Naive thymus-derived CD4-positive, alpha-beta T cell (primary cell): ENCODE measurements at places on chromosomes 6 and 20. TPM values are rescaled to one million over a fixed set of nuclear protein-coding genes. Genes with fewer than 3 reads are reported as not detected.

- H3K27me3 ChIP-seq, result no peaks in the 10 kb centered on the region
- no peak overlapping the region for H3K27ac ChIP-seq
- H3K36me3 ChIP-seq, result no peaks in the 10 kb centered on the region
Observed at GRCh38 chr6:148348778-148349177, 6.1 kb downstream of the SASH1 start.

GRCh38 chr20:9068841-9069663 lies at the start of gene PLCB4:
Gene PLCB4, plus strand, starts transcription at chr20:9069087. Its CDS starts 238,728 bp downstream, at chr20:9307815.
- no peak within 1 kb of the TSS for H3K4me3 ChIP-seq
- no peaks in the 10 kb centered on the region for H3K27me3 ChIP-seq
- no peaks in the 10 kb centered on the region for H3K36me3 ChIP-seq
- H3K4me1 ChIP-seq, result no peaks in the 10 kb centered on the region
- no peak within 1 kb of the TSS for H3K27ac ChIP-seq

GRCh38 chr6:127085181-127085580 lies 33.3 kb upstream of the RSPO3 start:
- no peaks in the 10 kb centered on the region for H3K4me1 ChIP-seq
- no peak overlapping the region for H3K27ac ChIP-seq
- DNase-seq, result no peak
- H3K4me3 ChIP-seq, result no peak overlapping the region

DNA sequence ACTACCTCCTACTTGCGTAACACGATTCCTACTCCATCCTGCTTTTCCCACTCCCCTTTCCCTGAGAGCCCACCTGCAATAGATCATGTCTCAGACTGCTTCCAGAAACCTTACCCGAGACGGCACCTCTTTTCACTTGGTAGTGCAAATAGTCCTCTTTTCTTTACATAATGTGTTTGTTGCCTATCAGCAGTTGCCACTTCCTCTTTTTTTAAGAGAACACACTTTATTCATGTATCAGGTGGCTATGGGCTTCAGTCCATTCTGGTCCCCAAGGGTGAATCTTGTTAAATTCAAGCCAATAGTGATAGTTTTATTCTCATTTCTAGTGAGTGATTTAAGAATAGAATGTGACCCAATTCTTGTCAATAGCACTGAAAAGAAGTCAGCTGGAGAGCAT lies 57.7 kb upstream of the FERMT1 start:
- no peaks in the 10 kb centered on the region for H3K27me3 ChIP-seq
- no peak for DNase-seq
- no peaks in the 10 kb centered on the region for H3K36me3 ChIP-seq
- H3K4me3 ChIP-seq, result no peak overlapping the region
- no peaks in the 10 kb centered on the region for H3K4me1 ChIP-seq

DNA sequence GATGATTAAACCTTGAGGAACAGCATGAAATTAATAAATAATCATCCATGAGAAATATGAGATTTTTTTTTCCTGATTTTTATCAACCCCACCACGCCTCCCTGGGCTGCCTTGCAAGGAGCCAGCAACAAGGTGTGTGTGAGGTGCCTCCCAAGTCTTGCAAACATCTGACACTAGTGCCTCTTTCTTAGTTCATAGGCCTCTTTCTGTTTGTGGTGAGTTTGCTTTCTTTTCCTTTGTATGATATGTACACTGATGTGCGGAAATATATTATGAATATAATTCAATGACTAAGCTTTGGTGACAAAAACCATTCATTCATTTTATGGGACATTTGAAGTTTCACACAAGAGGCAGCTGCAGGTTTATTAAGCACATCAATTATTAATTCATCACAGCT lies 63.2 kb upstream of the SYNDIG1 start:
- no peaks in the 10 kb centered on the region for H3K36me3 ChIP-seq
- no peaks in the 10 kb centered on the region for H3K27me3 ChIP-seq
- peak overlapping the region; percentile 14 for H3K27ac ChIP-seq
- H3K4me1 ChIP-seq, result no peaks in the 10 kb centered on the region
- no peak overlapping the region for H3K4me3 ChIP-seq

DNA sequence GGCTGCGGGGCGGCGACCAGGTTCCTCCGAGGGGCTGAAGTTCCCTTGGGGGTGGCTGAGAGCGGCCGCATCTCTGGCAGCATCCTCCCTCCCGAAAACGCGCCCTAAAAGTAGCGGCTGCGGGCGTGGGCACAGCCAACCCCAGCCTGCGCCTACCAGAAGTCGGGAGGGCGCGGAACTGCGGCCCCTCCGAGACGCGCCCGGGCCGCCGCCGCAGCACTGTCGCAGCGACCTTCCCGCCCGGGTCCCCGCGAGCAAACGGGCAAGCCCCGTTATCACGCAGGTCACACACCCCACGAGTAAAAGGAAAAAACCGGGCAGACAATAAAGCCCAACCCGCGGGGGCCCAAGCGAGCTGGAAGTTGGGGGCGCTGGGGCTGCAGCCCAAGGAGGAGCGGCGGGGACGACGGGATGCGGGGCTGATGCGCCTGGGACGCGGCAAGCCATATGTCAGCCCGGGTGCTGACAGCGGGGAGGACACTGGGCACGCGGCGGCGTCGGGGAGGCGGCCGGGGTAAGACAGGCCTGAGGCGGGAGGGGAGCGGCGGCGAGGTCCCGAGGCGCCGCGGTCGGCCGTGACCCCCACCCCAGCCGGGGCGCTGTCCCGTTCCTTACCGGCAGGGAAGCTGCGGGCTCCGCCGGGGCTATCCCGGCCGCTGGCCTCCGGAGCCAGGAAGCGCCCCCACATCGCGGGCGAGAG lies 659 bp downstream of the CEP85L start:
- peak overlapping the region; percentile 66 for H3K4me3 ChIP-seq
- no peaks in the 10 kb centered on the region for H3K27me3 ChIP-seq
- DNase-seq, result peak; percentile 31
- no peaks in the 10 kb centered on the region for H3K36me3 ChIP-seq
- H3K27ac ChIP-seq, result peak overlapping the region; percentile 87

DNA sequence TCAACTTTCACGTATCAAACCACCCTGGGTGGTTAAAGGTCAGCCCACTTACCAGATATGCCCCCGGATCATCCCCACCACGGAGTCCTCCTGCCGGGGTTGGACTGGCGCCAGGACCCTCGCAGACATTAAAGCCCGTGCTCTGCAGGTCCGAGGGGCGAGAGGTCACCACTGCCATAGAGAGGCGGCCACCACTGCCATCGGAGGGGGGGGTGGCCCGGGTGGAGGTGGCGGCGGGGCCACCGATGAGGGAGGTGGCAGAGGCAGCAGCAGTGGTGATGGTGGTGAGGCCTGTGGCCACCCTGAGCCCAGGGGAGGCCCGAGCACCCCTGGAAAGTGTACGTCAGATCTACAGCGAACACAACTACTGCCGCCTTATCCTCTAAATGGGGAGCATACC lies 76.3 kb downstream of the ASXL1 start:
- peaks cover 17% of the 10 kb centered on the region for H3K36me3 ChIP-seq
- no peaks in the 10 kb centered on the region for H3K4me1 ChIP-seq
- no peak overlapping the region for H3K4me3 ChIP-seq
- no peak overlapping the region for H3K27ac ChIP-seq
- DNase-seq, result no peak

GRCh38 chr6:143241911-143242310 lies 181.2 kb downstream of the AIG1 start:
- H3K4me3 ChIP-seq, result no peak overlapping the region
- H3K4me1 ChIP-seq, result no peaks in the 10 kb centered on the region
- H3K36me3 ChIP-seq, result no peaks in the 10 kb centered on the region
- DNase-seq, result no peak

GRCh38 chr6:139711804-139712585 lies 337.5 kb upstream of the CITED2 start:
- DNase-seq, result no peak
- H3K36me3 ChIP-seq, result no peaks in the 10 kb centered on the region
- no peaks in the 10 kb centered on the region for H3K27me3 ChIP-seq
- no peak overlapping the region for H3K27ac ChIP-seq
- H3K4me1 ChIP-seq, result no peaks in the 10 kb centered on the region

DNA sequence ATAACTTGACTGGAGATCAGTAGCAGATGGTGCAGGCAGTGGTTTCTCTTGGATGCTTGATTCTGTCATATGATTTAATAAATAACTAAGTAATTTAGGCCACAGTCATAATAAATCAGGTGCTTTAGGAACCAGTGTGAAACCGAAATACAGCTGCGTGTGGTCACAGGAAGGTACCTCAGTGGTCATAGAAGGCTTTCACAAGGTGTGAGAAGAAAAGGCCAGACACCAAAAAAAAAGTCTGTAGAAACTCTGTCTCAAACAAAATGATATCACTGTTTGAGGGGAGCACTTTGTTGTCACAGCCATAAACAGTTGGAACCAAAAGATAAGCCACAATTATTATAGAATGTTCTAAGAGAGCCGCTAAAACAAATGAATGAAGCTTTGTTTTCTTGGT lies 56.5 kb downstream of the ARMC2 start:
- H3K27ac ChIP-seq, result no peak overlapping the region
- H3K4me1 ChIP-seq, result peaks cover 9% of the 10 kb centered on the region
- no peak for DNase-seq
- no peak overlapping the region for H3K4me3 ChIP-seq
- no peaks in the 10 kb centered on the region for H3K36me3 ChIP-seq

DNA sequence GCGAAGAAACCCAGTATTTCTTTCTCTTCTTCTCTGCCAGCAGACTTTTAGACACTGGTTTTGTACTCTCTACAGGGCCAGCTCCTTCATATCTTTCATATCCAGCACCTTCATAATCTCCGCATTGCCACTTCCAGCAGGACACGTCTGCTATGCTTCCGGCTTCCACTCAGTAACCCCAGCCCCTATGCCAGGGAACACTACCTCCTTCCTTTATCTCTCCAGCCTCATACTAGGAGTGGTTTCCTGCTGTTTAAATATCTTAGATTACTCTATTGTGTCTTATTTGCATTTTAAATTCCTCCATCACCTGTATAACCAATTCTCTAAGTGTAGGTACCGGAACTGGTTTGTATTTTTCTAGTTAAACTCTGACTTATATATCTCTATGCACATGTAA lies 667.8 kb upstream of the ID4 start:
- no peak overlapping the region for H3K27ac ChIP-seq
- no peak overlapping the region for H3K4me3 ChIP-seq
- H3K36me3 ChIP-seq, result no peaks in the 10 kb centered on the region
- H3K4me1 ChIP-seq, result no peaks in the 10 kb centered on the region

The UST gene
- 0.40 TPM for total RNA-seq

The SLC4A11 gene
- 0.19 TPM for total RNA-seq

DNA sequence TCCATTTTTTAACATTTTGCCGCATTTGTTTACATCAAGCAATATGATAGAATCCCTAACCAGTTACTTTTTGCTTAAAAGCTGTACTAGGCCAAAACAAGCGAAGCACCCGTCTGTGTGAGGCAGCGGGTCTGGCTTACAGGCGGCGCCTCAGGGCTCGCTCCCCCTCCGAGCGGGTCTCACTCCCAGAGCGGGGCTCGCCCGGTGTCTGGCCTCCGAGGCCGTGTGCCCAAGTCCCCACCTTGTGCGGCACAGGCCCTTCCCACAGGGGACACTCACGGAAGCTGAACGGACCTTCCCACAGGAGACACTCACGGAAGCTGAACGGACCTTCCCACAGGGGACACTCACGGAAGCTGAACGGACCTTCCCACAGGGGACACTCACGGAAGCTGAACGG lies 23.4 kb downstream of the ZBTB46 start:
- H3K4me1 ChIP-seq, result no peaks in the 10 kb centered on the region
- no peaks in the 10 kb centered on the region for H3K27me3 ChIP-seq
- no peak for DNase-seq
- H3K4me3 ChIP-seq, result no peak overlapping the region
- no peaks in the 10 kb centered on the region for H3K36me3 ChIP-seq
- H3K27ac ChIP-seq, result no peak overlapping the region

GRCh38 chr6:43434001-43434840 lies 6.9 kb downstream of the ABCC10 start:
- no peaks in the 10 kb centered on the region for H3K4me1 ChIP-seq
- H3K36me3 ChIP-seq, result no peaks in the 10 kb centered on the region
- DNase-seq, result no peak
- no peak overlapping the region for H3K4me3 ChIP-seq

The NKX2-4 gene
- not detected in 2 replicates for total RNA-seq

The ATP9A gene
- 2.0 TPM in 2 replicates for total RNA-seq

DNA sequence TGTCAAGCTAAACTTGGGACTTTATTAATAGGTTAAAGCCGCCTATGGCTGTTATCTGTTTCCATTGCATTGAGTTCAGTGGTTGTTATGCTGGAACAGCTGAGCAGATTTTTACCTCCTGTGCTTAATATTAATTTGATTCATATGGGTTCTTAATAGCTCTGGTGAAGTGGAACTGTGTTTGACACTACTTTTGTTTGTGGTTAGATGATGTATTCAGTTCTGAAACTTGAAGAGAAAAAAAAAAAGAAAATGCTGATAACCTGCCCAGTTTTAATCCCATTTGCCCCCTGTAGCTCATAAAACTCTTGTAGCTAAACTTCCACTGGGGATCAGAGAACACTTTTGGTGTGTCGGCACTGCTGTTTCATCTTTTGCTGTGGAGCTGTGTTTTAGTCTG lies 117.8 kb downstream of the ZDHHC14 start:
- H3K4me3 ChIP-seq, result no peak overlapping the region
- no peak for DNase-seq

- H3K4me3 ChIP-seq, result no peak overlapping the region
- DNase-seq, result no peak
- H3K27me3 ChIP-seq, result no peaks in the 10 kb centered on the region
- H3K36me3 ChIP-seq, result no peaks in the 10 kb centered on the region
- no peaks in the 10 kb centered on the region for H3K4me1 ChIP-seq
- no peak overlapping the region for H3K27ac ChIP-seq
Observed at GRCh38 chr6:170124150-170124549, 166.7 kb downstream of the DLL1 start.

DNA sequence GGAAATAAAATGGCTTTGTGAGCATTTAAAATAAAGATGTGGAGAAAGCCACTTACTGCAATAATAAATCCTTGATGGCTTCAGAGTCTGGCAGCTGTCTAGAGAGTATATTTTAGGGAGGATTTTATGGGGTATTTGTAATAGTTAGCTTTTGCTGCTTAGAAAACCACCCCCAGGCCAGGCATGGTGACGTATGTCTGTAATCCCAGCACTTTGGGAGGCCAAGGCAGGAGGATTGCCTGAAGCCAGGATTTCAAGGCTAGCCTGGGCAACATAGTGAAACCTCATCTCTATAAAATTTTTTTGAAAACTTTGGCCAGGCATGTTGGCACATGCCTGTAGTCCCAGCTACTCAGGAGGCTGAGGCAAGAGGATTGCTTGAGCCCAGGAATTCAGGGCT lies 63.8 kb downstream of the ISM1 start:
- no peak overlapping the region for H3K4me3 ChIP-seq
- H3K36me3 ChIP-seq, result peaks cover 6% of the 10 kb centered on the region
- H3K27me3 ChIP-seq, result no peaks in the 10 kb centered on the region
- no peak overlapping the region for H3K27ac ChIP-seq
- no peaks in the 10 kb centered on the region for H3K4me1 ChIP-seq

- H3K27ac ChIP-seq, result no peak overlapping the region
- no peak overlapping the region for H3K4me3 ChIP-seq
- no peaks in the 10 kb centered on the region for H3K4me1 ChIP-seq
- H3K36me3 ChIP-seq, result no peaks in the 10 kb centered on the region
- no peaks in the 10 kb centered on the region for H3K27me3 ChIP-seq
- DNase-seq, result no peak
Observed at GRCh38 chr6:105199711-105200110, 19.9 kb upstream of the POPDC3 start.

The HCRTR2 gene
- not detected in 2 replicates for total RNA-seq

GRCh38 chr20:8077137-8077466 lies 55.0 kb upstream of the PLCB1 start:
- no peak for DNase-seq
- H3K27me3 ChIP-seq, result no peaks in the 10 kb centered on the region
- H3K27ac ChIP-seq, result no peak overlapping the region
- no peaks in the 10 kb centered on the region for H3K4me1 ChIP-seq
